ENCODE measurements at places on chromosomes 2 and 18.
A peak's percentile ranks its signal among the peaks of the same experiment; 100 is the strongest.

DNA sequence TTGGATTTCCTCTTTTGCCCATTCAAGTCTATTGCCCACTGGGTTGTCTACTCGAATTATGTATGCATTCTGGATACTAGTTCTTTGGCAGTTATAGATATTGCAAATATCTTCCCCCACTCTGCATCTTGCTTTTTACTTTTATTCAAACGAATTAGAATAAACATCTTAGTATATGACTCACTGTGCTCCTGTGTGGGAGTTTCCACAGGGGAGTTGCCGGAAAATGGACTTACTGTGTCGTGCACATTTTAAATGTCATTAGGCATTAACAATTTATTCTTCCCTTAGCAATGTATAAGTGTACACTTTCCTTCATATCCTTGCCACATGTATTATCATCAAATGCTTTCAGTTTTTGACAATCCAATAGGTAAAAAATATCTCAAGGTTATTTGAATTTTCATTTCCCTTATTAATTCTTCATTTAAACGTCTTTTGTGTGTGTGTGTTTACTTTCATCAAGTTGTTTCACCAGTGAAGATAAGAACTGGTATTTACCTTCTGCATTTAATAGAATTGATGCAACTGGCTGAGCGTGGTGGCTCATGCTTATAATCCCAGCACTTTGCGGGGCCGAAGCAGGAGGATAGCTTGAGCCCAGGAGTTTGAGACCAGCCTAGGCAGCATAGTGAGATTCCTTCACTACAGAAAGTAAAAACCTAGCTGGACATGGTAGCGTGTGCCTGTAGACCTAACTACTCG, 4.6 kb upstream of the UGT1A5 start:
- DNase-seq = no peak

DNA sequence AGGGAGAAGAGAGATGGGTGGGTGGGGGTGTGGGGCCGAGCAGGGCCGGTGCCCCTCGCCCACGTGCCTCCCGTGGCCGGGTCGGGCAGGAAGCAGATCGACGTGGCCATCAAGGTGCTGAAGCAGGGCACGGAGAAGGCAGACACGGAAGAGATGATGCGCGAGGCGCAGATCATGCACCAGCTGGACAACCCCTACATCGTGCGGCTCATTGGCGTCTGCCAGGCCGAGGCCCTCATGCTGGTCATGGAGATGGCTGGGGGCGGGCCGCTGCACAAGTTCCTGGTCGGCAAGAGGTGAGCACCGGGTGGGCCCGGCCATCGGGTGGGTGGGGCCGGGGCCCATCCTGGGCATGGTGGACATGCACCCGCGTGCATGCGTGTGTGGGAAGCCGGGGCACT, 21.8 kb downstream of the ZAP70 start:
- DNase-seq = no peak

- no peak for DNase-seq
These were observed 286.8 kb downstream of the MYCN start for GRCh38 chr2:16226943-16227664.

GRCh38 chr2:165587335-165587938, 117.9 kb downstream of the CSRNP3 start:
- peak; percentile 39 for DNase-seq

DNA sequence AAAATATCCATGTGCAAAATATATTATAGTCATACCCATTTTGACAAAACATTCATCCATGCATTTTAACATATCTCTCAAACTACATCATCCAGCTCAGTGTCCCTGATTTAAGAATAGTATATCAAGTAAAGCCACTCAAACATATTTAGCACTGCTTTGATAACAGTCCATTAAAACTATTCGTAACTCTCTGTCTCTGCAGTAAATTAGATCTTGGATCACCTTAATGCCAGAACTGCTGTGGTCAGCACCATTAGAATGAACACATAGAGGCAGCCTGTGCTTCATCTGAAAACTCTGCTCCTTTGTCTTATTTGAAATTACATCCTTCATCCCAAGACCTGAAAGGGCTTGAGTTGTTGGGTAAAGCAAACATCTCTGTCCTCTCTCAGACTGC, 234.0 kb downstream of the MBD2 start:
- DNase-seq = no peak

DNA sequence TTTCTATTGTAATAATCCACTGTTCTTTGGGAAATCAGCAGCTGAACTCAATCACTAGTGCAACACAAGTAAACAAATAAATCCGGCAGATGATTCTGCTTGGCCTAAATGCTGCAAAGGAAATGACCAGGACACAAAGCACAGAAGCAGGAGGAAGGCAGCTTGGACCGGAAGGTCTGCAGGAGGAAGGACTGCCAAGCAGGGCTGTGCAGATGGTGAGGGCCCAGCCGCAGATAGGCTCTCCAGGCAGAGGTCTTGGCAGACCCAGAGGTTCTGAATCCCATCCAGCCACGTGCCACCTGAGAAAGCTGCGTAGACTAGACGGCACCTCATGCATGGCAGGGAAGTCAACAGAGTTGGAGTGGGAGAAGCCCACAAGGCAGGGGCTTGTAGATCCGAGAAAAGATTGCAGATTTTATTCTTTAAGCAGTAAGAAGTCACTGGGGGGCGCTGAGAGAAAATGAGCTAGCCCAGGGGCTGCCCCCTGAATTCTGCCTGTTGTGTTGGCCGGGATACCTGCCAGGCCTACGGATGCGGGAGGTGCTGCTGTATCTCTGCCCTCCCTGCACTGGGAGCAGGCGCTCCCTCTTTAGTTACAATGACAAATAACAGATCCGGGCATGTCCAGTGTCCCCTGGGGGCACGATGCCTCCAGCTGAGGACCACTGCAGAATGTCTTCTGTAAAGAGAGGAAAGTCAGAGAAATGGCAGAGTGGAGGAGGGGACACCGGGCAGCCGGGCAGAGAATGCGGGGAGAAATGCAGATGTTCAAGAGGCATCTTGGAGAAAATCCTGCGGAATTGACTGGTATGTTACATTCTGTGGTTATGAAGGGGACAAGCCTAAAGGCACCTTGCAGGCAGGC, 153.5 kb downstream of the PXDN start:
- DNase-seq = no peak

- no peak for DNase-seq
These were observed 122.6 kb downstream of the DYSF start for GRCh38 chr2:71575966-71576365.

DNA sequence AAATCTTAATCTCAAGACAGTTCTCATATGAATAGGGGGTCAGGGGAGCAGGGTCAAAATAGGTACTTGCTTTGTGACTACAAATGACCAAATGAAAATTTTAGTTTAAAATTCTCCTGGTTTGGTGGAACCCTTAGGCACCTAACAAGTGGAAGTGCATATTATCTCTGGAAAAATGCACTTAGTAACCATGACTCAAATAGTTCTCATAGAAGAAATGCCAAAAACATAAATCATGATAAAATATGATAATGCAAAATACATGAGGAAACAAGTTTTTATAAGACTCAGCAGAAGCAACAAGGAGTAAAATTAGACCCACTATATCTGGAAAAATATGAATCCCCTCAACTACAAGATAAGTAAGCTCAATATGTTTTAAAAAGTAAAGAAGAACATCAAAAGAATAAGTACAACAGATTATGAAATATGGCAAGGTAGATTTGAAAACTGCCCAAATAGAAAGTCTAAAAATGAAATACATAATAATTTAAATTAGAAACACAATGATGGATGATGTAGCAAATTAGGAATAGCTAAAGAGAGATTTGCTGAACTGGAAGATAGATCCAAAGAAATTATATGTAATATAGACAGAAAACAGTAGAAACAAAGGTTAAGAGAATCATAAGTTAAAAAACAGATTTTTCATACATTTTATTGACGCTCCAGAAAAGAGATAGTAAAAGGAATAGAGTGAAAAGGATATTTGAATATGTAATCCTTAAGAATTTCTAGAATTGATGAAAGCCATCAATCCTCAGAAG, 308.3 kb downstream of the SETBP1 start:
- no peak for DNase-seq

GRCh38 chr2:147327613-147328012, 517.2 kb upstream of the ACVR2A start:
- DNase-seq = peak; percentile 76

GRCh38 chr18:7855028-7855427, 287.9 kb downstream of the PTPRM start:
- DNase-seq = no peak

GRCh38 chr2:241885291-241885945, 15.9 kb downstream of the RTP5 start:
- DNase-seq = no peak

DNA sequence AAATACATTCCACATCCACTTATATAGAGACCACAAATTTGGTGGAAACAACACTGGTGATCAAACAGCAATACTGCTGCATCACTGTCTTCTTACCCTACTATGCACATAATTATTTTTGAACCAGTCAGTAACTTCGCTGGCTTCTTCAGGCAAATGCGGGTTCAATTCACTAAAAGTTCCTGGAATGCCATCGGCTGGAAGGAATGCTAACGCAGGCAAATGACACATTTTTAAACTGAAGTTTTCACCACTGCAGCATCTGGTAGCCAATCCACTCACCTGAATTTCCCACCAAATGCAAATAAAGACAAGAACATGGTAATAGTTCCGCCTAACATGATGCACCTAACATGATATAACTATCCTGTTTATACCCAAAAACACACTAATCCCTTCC, 10.0 kb upstream of the HDHD2 start:
- no peak for DNase-seq

GRCh38 chr2:54479424-54479823, 23.3 kb downstream of the SPTBN1 start:
- no peak for DNase-seq

DNA sequence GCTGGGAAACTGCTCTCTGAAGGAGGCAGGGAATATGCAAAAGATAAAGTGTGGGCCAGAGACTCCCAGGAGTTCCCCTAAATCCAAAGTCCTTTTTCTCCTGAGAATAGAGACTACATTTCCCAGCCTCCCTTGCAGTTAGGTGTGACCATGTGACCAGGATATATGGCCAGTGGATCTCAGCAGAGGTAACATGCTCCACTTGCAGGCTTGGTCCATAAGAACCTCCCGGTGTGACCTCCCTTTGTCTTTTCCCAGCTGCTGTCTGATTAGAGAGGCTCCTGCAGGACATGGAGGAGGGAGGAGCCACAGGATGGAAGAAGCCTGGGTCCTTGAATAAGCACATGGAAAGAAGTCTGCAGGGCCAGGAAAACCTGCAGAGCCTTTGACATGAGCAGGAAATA, 76.2 kb downstream of the TGFA start:
- DNase-seq = peak; percentile 43

- DNase-seq = peak; percentile 32
These were observed 56.1 kb downstream of the LCLAT1 start for GRCh38 chr2:30503007-30503694.

- DNase-seq = peak; percentile 15
These were observed 90.0 kb downstream of the COMMD1 start for GRCh38 chr2:61995515-61995914.

- no peak for DNase-seq
These were observed 109.8 kb upstream of the FZD5 start for GRCh38 chr2:207879536-207879935.

DNA sequence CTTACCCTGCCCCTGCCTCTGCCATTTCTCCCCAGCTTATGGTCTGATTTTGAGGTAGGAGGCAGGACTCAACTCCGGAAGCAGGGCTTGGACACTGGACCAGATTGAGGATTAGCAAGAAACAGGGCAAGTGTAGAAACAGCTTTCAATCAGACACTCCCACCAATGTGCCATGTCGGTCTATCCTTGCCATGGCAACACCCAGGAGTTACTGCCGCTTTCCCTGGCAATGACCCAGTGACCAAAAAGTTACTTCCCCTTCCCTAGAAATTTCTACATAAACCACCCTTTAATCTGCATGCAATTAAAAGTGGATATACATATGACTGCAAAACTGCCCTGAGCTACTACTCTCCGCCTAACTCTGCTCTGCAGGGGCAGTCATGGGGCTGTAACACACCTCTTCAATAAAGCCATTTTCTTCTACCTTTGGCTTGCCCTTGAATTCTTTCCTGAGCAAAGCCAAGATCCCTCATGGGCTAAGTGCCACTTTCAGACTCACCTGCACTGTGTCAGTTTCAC, 156.7 kb downstream of the LPIN1 start:
- DNase-seq = peak; percentile 58

GRCh38 chr2:235384624-235385023, 109.2 kb upstream of the AGAP1 start:
- DNase-seq = no peak

DNA sequence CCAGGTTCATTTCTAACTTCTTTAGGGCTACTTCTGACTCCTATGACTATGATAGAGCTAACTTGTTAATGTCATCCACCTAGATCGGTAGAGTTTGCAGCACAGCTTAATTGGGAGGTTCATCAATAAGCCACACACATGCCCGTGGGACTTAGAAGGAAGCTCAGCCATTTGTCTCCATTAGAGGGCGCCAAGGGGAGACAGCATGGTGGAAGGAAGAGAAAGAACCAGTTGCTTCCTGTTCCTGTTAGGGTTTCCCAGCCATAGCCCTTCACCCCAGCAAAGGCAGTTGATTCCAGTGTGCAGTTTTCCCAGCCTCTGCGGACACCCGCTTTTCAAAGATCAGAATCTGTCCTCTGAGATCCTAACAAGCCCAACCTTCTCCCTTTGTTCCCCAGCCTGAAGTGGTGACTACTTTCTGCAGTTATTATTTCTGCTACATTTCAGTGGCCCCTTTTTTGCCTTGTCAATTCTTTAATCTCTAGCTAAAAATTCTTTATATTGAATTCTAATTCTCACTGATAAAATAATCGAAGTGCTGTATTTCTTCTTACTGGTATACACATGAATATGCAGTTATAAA, 30.3 kb downstream of the MAIP1 start:
- DNase-seq = peak; percentile 83

DNA sequence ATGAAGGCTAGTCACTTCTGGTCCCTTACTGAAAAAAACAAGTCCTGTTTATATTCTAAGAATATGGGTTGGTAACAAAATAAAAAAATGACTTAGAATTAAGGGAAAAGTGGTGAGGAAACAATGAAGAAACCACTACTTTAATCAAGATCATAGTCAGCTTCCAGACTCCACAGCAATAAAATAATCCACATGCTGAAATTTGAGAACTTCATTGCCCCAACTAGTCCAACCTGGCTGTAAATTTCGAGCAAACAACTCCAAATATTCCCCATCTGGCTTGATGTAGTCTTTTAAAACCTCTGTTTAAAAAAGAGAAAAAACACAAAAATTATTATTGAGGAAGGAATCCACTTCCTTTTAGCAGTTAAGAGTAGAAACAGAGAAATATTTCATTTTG, 32.5 kb downstream of the METTL4 start:
- no peak for DNase-seq

DNA sequence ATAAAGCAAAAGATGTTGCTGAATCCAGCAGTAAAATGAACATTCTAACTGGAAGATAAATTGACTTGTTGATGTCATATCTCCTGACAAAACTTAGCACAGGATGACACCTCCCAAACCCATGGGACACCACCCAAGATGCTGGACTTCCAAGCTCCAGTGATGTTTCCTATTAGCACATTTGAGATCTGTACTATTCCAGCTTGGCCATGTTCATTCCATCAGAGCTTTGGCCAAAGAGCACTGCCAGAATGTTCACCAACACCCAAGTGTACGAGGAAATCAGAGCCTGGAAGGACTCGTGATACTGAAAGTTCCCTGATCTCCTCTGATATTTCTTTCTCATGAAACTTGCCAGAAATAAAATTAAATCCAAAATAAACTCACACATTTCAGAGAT, 44.7 kb downstream of the PID1 start:
- no peak for DNase-seq

GRCh38 chr2:152093464-152093863, 5.4 kb downstream of the CACNB4 start:
- DNase-seq = no peak

GRCh38 chr18:38526922-38527321, 961.3 kb upstream of the CELF4 start:
- no peak for DNase-seq

GRCh38 chr18:37305066-37305465, 260.5 kb downstream of the CELF4 start:
- no peak for DNase-seq

Measured in suppressor macrophage treated with lipopolysaccharide for 1 hour (primary cell).